ELR (cell line): ENCODE measurements at places on chromosomes 5 and 9.
A peak's percentile ranks its signal among the peaks of the same experiment; 100 is the strongest.

DNA sequence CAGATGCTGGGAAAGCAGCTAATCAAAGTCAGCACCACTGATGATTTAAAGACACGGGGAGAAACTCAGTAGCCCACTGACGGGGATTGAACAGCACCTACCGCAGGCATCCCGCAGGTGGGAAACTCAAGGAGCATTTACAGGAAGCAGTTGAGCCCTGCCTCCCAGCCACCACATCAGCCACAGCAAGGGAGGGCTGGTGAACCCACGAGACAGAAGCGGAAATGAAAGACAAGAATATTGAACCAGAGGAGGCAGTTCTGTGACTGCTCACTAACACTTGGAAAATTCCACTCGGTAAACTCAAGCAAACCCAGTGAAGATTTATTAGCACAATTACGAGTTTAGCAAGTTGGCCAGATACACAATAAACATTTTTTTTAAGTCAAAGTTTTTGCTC, 10.6 kb upstream of the FAM163B start:
- peak; percentile 7 for DNase-seq

DNA sequence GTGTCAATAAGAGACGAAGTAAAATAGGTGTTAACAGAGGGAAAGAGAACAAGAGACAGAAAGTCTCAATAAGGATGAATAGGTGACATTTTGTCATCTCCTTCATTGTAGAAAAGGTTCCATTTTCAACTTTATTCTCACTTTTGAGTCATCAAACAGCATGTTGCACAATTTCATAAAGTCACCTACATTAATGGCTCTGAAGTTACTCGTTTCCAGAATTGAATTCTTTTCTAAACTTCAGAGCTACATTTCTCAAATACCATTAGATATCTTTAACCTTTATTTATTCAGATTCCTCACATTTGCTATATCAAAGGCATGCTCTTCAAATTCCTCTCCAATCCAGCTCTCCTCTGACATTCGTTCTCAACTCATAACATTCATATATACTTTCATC, 13.1 kb downstream of the ADAMTS6 start:
- no peak for DNase-seq

- DNase-seq, result no peak
Observed at GRCh38 chr9:123091459-123091858, 58.0 kb downstream of the GPR21 start.

GRCh38 chr5:111720333-111720890, 36.6 kb downstream of the NREP start:
- DNase-seq, result no peak

GRCh38 chr5:127665641-127666040, 16.8 kb downstream of the CTXN3 start:
- DNase-seq, result no peak

DNA sequence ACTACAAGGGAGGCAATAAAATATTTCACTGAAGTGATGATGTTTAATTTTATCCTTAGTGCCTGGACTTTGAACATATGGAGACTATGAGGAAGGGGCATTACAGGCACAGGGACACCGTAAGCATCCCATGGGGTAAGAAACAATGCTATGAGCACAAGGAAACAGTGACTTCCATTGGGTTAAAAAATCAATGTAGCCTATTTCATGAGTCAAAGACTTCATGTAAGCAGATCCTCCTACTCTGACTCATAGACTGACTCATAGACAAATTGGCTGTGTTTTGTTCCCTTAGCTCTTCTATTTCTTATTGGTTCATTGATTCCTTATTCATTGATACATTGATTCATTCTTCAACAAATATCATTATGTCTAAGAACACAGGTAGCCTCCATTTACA, 351.0 kb downstream of the PRELID2 start:
- DNase-seq, result peak; percentile 89
